ENCODE measurements at places on chromosomes 3 and 15. TPM values are rescaled to one million over a fixed set of nuclear protein-coding genes. Genes with fewer than 3 reads are reported as not detected.

DNA sequence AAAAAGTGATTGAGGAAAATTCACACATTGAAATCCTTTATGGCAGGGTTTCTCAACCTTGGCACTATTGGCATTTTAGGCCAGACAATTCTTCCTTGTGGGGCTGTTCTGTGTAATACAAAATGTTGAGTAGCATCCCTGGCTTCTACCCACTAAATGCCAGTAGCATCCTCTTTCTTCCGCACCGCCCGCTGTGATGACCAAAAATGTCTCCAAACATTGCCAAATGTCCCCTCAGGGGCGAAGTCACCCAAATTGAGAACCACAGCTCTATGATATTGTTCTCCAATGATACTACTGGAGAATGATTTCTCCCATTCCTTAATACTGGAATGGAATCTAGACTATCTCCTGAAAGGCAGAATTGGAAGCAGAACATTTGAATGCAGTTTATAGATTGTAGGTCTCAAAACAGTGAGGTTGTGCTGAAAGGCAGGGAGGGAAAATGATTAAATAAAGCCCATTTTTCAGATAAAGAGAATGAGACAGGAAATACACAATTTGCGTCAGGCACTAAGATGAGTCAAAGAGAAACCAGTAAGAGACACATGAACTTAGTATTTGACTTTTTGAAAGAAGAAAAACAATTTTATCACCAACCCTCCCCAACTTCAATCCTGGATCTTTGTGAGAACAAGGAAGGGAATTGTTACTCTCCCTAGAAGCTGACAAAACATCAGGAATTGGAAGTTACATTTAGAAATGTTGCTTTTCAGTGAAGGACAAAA, 101.6 kb upstream of the TNIK start:
- DNase-seq, result no peak

DNA sequence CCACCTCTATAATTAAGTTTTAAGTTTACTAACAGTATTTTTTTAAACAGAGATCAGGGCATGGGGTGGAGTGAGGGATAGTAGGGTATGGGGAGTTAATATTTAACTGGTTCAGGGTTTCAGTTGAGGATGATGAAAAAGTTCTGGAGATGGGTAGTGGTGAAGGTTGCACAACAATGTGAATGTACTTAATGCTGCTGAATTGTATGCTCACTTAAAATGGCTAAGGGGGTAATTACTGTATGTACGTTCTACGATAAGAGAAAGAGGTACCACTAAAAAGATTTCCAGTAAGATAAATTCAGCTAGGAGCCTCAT, 101.4 kb downstream of the TNIK start:
- no peak for DNase-seq

The CORO2B gene
- 4.3 TPM for total RNA-seq

DNA sequence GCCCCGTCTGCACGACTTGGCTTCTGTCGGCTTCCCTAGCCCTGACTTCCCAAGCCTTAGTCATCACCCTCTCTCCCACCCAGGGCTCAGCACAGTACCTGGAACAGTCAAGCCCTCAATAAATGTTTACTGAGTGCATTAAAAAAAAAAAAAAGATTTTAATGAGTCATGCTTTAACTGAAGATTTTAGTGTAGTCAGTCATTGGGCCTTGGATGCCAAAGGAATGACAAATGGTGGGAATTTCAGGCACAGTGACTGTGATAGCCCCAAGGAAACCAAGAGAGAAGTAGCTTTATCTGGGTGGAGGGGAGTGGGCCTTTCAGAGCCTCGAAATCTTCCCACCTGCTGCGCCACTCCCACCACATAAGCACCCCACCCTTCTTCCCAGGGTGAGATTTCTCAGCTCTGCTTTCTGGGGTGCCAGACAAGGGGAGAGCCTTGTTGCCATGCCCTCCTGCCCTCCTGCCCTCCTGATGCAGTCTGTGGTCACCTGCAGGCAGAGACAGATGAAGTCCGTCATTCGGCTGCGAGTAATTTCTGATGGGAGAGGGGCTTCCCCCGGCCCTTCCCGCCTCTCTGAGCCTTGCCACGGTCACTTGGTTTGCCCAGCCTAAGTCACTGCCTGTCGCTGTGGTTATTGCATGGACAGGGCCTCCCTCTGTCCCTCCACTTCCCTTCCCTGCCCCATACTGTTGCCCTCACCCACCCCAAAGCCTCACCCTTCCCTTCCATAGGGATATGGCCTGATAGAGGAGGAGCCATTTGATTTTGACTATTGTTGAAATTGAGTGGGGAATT, 41.8 kb downstream of the SMAD3 start:
- peak; percentile 64 for DNase-seq

The FSD2 gene
- total RNA-seq, result not detected

GRCh38 chr3:98326945-98327344, 26.7 kb upstream of the OR5K4 start:
- no peak for DNase-seq

The CYP11A1 gene
- not detected for total RNA-seq

DNA sequence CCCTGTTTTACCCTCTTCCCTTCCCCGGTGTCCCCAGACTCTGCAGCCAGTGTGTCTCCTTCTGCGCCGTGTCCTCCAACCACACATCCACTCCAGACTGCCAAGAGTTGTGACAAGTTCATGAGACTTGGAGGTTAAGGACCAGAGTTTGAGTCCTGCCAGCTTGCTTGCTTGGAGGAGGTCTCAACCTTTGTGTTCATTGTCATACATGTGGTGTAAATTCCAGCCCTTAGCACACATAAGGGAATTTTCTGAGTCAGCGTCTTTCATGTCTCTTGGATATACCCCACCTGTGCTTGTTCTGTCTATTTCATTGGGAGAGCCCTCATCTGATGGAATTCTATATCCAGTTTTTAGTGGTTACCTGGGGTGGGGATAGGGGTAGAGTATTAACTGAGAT, 13.3 kb downstream of the CORO2B start:
- no peak for DNase-seq

The MORC1 gene
- not detected for total RNA-seq

Data from thoracic aorta (tissue), 2 donors.